ENCODE measurements at places on chromosomes 16 and 17.

DNA sequence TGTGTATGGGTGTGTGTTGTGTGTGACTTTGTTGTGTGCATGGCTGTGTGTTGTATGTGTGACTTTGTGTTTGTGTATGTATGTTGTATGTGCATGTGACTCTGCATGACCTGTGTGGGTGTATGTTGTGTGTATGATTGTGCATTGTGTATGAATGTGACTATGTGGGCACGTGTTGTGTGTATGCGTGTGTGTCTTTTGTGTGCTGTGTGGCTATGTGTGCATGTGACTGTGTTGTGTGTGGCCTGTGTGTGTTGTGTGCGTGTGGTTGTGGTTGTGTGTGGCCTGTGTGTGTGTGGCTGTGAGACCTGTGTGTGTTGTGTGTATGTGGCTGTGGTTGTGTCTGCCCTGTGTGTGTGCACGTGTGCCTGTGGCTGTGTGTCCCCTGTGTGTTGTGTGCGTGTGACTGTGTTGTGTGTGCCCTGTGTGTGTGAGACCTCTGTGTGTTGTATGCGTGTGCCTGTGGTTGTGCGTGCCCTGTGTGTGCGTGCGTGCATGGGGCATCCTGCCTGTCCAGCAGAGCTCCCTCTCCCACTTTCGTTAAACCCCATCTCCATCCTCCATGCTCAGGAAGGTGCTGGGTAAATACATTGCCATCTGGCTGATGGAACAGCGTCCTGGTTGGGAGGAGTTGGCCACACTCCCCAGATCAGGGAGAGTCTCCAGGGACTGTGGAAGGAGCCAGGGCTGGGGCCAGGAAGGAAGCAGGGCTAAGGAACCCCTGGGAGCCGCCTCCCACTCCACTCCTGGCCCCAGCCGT, 90.1 kb upstream of the GSE1 start:
- peak; percentile 92 for DNase-seq

DNA sequence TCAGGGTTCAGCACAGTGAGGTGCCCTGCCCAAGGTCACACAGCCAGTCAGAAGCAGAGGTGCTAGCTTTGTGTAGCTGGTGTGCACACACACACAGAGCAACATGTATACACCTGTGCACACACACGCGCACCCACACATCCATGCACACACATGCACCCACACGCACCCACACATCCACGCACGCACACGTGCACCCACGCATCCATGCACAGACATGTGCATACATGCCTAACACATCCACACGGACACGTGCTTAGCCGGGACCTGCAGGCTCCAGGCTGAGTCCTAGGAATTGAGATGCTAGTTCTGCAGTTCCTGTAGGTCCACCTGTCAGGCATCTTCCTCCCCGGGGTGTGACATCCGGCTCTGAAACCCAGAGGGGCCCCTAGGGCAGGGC, 13.0 kb upstream of the DPEP1 start:
- no peak for DNase-seq

DNA sequence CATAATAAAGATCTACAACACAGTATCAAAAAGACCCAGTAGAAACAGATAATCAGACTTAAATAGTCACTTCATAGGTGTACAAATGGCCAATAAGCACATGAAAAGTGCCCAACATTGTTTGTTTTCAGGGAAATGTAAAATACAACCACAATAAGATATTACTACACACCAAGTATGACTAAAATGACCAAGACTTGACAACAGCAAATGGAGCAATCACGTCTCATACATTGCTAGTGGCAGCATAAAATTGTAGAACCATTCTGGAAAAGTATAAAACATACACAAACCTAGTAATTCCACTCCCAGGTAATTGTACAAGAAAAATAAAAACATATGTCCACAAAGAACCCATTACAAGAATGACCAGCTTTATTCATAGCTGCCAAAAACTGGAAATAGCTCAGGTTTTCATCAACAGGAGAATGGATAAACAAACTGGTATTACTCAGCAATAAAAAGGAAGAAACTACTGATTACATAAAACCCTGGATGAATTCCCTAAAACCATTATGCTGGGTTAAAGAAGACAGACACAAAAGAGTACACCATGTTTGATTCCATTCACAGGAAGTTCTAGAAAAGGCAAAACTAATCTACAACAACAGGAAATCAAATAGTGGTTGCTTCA, 85.6 kb downstream of the TTC19 start:
- no peak for DNase-seq

DNA sequence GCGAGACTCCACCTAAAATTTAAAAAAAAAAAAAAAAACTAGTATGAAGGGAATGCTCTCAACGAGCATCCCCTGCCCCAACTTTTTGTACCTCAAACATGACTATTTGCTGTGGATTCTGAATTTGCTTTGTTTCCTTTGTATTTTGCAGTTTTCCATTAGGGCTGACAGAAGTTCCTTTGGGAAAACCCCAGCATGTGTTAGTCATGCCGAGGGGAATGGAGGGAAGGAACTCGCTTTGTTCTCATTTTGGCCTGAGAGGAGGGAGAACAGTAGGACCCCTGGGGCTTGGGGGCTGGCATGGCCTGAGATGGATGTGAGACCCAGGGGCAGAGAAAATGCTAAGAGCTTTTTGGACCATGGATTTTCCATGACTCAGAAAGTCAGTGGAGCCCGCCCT, 20.5 kb downstream of the KRT9 start:
- no peak for DNase-seq

GRCh38 chr16:49058382-49058781, 223.3 kb downstream of the CBLN1 start:
- DNase-seq: no peak

GRCh38 chr16:85165781-85166180, 53.5 kb upstream of the CIBAR2 start:
- DNase-seq: no peak

DNA sequence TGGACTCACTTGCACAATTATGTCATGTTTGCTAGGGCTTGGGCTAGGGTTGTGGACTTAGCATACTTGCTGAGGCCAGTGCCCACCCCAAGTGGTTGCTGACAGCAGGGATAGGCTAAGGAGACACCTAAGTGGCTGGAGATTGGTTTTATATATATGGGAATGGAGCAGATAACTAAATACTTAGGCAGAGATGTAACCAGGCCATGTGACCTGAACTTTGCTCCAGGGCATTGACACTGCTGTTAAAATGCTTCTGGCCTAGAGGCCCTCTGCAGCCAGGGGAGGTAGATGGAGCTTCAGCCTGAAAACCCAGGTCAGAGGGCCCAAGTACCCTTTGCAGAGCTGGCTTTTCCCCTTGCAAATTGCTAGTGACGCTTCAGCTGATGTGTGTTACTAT, 1.4 kb upstream of the ITGB3 start:
- no peak for DNase-seq

DNA sequence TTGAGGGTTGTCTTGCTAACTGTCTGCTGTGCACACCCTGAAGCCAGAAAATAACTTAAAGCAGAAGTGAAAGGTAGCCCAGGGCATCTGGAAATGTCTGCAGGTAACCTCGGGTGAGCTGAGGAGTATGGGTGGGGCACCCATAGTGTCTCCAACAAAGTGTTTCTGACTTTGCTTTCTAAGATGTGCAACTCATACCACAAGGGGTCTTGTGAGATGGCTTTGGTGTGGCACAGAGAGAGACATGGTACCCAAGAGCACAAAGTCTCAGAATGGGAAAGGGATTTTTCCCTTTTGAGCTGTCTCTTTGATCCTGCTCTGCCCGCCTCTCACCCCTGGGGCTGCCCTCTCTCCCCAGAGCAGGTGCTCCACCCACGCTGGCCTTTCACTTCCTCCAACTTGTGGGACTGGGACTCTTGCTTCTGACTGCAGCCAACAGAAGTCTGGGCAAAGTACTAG, 6.9 kb downstream of the CHD9 start:
- DNase-seq: no peak

- no peak for DNase-seq
These were observed 279 bp downstream of the HNF1B start for GRCh38 chr17:37744633-37744927.

DNA sequence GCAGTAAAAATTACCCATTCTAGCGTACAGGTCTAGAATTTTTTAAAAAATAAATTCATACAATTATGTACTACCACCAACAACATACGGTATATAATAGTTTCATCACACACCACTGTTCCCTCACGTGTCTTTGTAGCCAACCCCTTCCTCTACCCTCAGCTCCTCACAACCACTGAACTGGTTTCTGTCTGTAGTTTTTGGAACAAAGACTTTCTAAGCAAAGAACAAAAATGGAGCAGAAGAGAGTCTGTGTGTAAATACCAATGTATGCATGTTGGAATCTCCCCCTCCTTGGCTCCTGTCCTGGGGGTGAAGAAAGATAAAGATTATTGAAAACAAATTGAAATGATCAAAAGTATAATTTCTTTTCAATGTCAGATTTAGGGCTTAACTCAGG, 31.9 kb upstream of the CCR7 start:
- DNase-seq: no peak

DNA sequence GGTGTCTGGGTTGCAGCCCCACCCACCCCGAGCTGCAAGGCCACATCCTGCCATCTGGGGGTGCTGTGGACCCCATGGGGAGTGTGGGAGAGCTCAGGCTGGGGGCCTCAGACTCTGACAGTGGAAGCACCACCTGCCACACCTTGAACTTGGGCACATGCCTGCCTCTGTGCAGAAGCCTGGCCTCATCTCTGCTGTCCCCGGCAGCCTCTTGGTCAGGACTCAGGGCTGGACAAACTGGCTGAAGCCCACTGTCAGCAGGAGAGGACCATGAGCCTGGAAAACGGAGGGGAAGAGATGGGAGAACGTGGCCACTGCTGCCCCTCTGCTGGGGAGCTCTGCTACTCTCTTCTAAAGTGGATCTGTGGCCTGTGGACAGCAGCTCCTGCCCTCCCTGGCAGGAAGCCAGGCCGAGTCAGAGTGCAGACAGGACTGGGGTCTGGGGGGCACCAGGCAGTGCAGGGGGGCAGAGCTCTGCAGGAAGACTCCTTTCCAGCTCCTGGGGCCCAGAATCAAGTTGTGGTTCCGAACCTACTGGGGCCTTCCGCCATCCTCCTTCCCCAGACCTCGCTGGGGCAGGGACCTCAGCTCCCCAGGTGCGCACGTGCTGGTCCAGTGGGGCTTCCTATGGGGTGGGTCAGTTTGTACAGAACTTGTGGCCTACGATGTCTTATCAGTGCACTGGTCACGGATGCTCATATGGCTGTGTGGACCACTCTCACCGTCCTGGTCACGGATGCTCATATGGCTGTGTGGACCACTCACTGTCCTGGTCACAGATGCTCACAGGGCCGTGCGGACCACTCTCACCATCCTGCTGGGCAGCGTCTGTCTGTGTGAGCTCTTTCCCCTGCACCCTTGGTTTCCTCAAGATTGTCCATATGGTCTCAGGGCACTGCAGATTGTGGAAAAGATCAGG, 207.7 kb downstream of the LAT start:
- no peak for DNase-seq

DNA sequence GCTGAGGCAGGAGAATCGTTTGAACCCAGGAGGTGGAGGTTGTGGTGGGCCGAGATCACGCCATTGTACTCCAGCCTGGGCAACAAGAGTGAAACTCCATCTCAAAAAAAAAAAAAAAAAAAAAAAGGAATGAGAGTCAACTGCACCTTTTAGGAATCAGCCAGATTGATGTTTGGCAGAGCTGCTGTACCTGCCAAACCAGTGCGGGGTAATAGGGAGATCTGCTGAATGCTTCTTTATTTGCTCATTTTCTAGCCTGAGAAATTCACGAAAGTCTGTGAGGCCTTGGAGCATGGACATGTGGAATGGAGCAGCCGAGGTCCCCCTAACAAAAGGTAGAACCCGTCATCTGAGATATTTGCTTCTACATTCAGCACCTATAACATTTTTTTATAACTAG, 18.4 kb downstream of the OGFOD1 start:
- no peak for DNase-seq

DNA sequence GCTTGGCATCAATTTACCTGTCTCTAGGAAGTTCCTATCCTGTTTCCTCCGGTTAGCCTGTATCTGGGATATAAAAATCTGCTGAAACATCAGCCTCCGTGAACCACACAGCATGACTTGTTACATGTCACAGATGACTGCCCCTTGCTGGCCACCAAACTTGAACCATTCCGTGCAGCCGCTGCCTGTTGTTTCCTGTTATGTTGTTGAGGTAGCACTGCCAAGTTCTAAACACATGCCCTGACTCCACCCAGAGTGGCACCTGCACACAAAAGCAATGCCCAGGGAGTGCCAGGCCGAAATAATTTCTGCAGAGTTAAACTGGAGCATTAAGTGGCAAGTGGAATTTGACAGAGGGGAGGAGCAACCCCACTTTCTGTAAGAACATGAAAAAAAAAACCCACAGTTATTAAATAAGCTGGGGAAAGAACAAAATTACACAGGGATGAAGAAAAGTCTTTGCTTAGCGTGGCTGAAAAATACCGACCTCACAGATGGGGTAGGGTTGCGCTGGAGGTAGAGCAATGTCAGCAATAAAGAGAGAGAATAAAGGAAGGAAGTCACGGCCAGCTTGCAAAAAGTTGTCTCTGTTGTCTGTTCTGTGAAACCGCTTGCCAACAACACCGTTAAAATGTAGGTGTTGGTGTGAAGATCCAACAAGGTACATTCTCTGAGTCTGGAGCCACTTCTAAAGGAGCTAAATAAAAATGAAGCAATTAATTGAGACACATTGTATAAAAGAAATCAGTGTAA, 174.6 kb upstream of the CDH13 start:
- DNase-seq: no peak

DNA sequence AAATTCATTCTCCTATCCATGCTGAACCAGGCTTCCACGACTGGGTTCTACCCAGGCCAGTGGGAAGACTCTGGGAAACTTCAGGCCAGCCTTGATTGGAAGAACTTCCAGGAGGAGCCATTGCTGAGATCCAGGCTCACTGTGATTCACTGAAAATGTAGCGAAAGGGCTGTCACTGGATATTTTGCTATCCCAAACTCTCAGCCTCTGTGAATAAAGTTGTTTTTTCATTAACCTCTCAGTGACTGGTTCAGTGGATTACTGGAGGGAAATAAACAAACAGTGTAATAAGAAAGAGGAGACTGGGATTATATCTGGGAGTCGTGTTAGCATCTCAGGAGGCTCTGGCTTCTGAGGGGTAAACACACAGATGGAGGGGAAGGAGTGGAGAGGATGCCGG, 3.1 kb downstream of the FOXL1 start:
- DNase-seq: no peak

- no peak for DNase-seq
These were observed 6.1 kb upstream of the HEATR3 start for GRCh38 chr16:50059669-50060068.

GRCh38 chr17:76063875-76064546, 8.3 kb downstream of the SRP68 start:
- no peak for DNase-seq

- DNase-seq: no peak
These were observed 44.4 kb downstream of the RTN4RL1 start for GRCh38 chr17:1980665-1981250.
